ENCODE measurements at places on chromosomes 7 and 10. TPM values are rescaled to one million over a fixed set of nuclear protein-coding genes. Genes with fewer than 3 reads are reported as not detected.

DNA sequence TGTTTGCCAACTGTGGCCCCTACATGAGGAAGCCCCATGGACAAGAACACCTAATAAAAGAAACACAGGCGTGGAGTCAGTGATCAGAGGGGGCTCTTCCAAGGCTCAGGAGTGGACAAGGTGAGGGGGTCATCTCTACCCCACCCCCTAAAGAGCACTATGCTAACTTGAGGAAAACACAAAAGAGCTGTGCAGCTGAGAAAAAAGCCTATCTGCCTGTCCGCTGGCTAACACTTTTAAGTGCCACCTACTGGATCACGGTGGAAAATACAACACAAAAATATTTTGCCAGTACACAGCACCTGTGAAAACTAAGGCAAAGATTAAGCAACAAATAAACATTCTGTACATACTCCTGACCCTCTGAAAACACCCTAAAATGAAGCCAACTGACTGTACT lies 53.1 kb upstream of the COBL start:
- no peak for DNase-seq

- DNase-seq, result no peak
These were observed 31.4 kb upstream of the CREB3L2 start for GRCh38 chr7:138033241-138033640.

GRCh38 chr7:131071786-131072504 lies 255.7 kb upstream of the MKLN1 start:
- no peak for DNase-seq

The PLXNA4 gene
- total RNA-seq, result 0.41 TPM

The TAS2R16 gene
- total RNA-seq, result not detected

Measured in activated naive CD4-positive, alpha-beta T cell treated with anti-CD3 and anti-CD28 coated beads, Interleukin-2, amount 50 U/mL, for 72 hours (primary cell).